ENCODE measurements at places on chromosomes 16 and 17. TPM values are rescaled to one million over a fixed set of nuclear protein-coding genes. Genes with fewer than 3 reads are reported as not detected.

DNA sequence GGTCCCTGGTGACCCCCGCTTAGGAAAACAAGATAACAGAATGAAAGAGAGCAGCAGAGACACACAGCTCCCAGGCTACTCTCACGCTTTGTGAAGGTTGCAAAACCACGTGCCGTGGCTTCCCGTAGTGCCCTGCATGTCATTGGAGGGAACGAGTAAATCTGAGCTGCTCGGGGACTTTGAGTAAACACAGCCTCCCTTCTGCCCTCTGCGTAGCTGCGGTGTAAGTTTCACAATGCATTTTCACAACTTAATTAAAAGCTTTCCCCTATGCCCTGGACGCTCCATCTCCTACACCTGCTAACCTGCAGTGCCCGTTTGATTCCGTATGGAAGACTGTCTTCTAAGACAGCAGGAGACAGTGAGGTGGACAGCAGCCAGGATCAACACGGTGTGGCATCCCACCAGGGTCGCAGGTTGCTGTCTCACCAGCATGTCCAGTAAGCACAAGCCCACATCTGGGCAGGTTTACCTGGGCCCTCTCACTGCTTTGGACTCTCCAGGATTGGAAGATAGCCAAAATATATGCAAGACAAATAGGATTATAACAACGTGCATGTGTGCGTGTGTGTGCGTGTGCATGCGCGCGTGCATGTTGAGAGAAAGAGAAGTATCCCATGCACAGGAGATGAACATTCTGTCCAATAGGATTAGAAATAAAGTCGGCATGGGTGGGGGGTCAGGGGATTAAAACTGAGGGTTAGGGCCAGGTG lies 116.4 kb upstream of the RCVRN start:
- no peaks in the 10 kb centered on the region for H3K36me3 ChIP-seq
- peaks cover 31% of the 10 kb centered on the region for H3K4me1 ChIP-seq
- no peak overlapping the region for H3K27ac ChIP-seq
- H3K27me3 ChIP-seq: no peaks in the 10 kb centered on the region
- DNase-seq: no peak

- peak; percentile 89 for DNase-seq
- H3K4me1 ChIP-seq: peaks cover 3% of the 10 kb centered on the region
- no peaks in the 10 kb centered on the region for H3K27me3 ChIP-seq
- H3K27ac ChIP-seq: peak overlapping the region; percentile 77
- no peaks in the 10 kb centered on the region for H3K36me3 ChIP-seq
- no peak overlapping the region for H3K4me3 ChIP-seq
Observed at GRCh38 chr17:78645421-78646295, 68.5 kb upstream of the DNAH17 start.

DNA sequence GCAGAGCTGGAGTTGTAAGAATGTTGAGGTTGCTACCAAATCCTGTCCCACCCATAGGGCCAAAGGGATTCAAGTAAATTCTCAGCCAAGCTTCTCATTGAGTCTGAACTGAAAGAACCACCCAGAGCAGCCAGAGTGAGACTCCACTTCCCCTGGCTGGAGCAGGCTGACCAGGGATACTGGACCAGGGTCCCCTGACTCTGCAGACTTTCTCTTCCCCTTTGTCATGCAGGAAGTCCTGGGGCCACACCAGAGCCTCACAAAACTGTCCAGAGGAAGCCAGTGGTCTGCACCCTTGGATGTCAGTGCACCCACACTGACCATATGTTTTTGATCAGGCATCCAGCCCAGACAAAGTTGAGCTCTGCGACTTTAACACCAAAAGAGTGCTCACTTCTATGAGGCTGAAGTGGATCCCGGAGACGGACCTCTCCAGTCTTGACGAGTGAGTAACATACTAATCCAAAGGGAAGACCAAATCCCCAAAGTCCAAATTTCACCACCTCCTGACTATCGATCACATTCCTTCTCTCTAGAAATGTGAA lies 4.1 kb downstream of the NXN start:
- no peak overlapping the region for H3K4me3 ChIP-seq
- H3K36me3 ChIP-seq: no peaks in the 10 kb centered on the region
- DNase-seq: no peak
- no peak overlapping the region for H3K27ac ChIP-seq

GRCh38 chr17:79878329-79878947 lies 39.2 kb upstream of the CBX4 start:
- H3K4me3 ChIP-seq: no peak overlapping the region
- H3K27ac ChIP-seq: no peak overlapping the region
- H3K27me3 ChIP-seq: peaks cover 23% of the 10 kb centered on the region

- H3K27me3 ChIP-seq: no peaks in the 10 kb centered on the region
- no peak overlapping the region for H3K4me3 ChIP-seq
- no peak overlapping the region for H3K27ac ChIP-seq
- DNase-seq: no peak
- H3K36me3 ChIP-seq: no peaks in the 10 kb centered on the region
Observed at GRCh38 chr16:79121906-79122305, 478.6 kb downstream of the MAF start.

Gene RNU2-1
- 802 TPM for total RNA-seq

Gene MT3
- total RNA-seq: 4.6 TPM

Gene GRAP
- 2.1 TPM for total RNA-seq

Gene P4HB
- 325 TPM for total RNA-seq

Gene ASPA
- 2.5 TPM for total RNA-seq

Gene SLC5A10
- not detected for total RNA-seq

Gene TOX3
- not detected for total RNA-seq

Gene CTRL
- 0.86 TPM for total RNA-seq

Gene AATK
- total RNA-seq: 5.0 TPM
